ENCODE measurements at places on chromosomes 13 and 19. TPM values are rescaled to one million over a fixed set of nuclear protein-coding genes. Genes with fewer than 3 reads are reported as not detected.

GRCh38 chr19:28544451-28545261 is 668.3 kb downstream of the UQCRFS1 start:
- H3K27ac ChIP-seq, result no peak overlapping the region
- no peak for DNase-seq

GRCh38 chr19:47398707-47399597 is 20.4 kb downstream of the MEIS3 start:
- H3K27ac ChIP-seq, result no peak overlapping the region
- H3K36me3 ChIP-seq, result no peaks in the 10 kb centered on the region
- H3K4me3 ChIP-seq, result no peak overlapping the region
- no peak for DNase-seq

- H3K36me3 ChIP-seq, result no peaks in the 10 kb centered on the region
- H3K4me1 ChIP-seq, result no peaks in the 10 kb centered on the region
- no peak overlapping the region for H3K4me3 ChIP-seq
Observed at GRCh38 chr19:27681972-27682371, 1531.0 kb downstream of the UQCRFS1 start.

GRCh38 chr19:16586991-16587832 is 15.0 kb upstream of the SLC35E1 start:
- peak overlapping the region; percentile 95 for H3K4me3 ChIP-seq
- DNase-seq, result peak; percentile 69
- peaks cover 91% of the 10 kb centered on the region for H3K4me1 ChIP-seq
- peaks cover 3% of the 10 kb centered on the region for H3K36me3 ChIP-seq
- H3K27me3 ChIP-seq, result no peaks in the 10 kb centered on the region

DNA sequence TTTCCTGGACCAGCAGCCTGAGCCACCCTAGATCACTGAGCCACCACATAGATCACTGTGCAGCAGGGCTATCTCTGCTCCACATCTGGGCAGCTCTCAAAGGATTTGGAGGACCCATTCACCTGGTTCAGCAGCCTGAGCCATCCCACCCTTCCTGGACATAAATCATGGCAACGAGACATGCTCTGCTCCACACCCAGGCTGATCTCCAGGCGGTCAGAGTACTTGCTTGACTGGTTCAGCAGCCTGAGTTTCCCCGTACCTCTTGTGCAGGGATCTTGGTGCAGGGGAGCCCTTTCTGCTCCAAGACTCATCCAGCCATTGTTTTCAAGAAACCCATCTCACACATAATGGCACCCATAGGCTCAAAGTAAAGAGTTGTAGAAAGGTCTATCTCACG is 195.3 kb downstream of the LIG4 start:
- H3K36me3 ChIP-seq, result peaks cover 3% of the 10 kb centered on the region
- H3K4me1 ChIP-seq, result no peaks in the 10 kb centered on the region
- H3K27ac ChIP-seq, result no peak overlapping the region
- H3K27me3 ChIP-seq, result no peaks in the 10 kb centered on the region
- no peak overlapping the region for H3K4me3 ChIP-seq

ADPRHL1 gene
- 1.4 TPM for total RNA-seq

DNA sequence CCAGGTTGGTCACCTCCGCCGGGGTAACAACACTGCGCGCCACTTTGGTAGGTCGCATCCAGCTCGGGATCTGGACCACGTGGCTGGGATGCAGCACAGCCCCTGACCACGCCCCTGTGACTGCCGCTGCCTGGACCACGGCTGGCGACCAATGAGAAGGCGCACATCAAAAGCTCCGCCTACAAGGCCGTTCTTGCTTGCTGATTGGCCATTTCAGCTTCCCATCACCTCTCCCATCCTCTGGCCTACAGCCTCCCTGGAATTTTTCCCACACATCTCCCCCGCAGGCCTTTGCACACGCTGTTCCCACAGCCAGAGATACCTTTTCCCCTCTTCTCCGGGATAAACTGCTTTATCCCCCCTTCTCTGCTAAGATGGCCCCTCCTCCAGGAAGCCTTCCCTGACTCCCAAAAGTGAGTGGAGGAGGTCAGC is 12.5 kb upstream of the MAP1S start:
- H3K27ac ChIP-seq, result no peak overlapping the region
- H3K4me1 ChIP-seq, result no peaks in the 10 kb centered on the region
- no peak for DNase-seq
- H3K4me3 ChIP-seq, result no peak overlapping the region

DNA sequence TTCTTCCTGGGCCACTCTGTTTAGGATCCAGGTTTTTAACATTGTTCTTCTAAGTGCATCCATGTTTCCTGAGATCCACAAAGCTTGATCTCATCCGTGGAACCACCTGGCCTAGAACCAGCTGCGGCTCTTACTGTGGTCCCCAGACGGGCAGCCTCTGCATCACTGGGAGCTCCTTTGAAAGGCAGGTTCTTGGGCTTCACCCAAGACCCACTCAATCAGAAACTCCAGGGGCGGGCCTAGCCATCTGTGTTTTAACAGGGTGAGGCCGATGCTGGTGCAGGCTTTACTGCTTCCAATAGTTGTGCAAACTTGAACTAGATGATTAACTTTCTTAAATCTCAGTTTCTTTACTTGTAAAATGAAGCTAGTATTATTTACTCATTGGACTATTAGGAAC is 605.7 kb downstream of the FGF9 start:
- no peaks in the 10 kb centered on the region for H3K27me3 ChIP-seq
- H3K4me3 ChIP-seq, result no peak overlapping the region
- H3K27ac ChIP-seq, result no peak overlapping the region
- no peak for DNase-seq
- H3K4me1 ChIP-seq, result peaks cover 13% of the 10 kb centered on the region

All from activated T-cell treated with anti-CD3 and anti-CD28 coated beads, Interleukin-2, amount 50 U/mL, for 72 hours (primary cell).